ENCODE measurements at places on chromosomes 12 and 14.

DNA sequence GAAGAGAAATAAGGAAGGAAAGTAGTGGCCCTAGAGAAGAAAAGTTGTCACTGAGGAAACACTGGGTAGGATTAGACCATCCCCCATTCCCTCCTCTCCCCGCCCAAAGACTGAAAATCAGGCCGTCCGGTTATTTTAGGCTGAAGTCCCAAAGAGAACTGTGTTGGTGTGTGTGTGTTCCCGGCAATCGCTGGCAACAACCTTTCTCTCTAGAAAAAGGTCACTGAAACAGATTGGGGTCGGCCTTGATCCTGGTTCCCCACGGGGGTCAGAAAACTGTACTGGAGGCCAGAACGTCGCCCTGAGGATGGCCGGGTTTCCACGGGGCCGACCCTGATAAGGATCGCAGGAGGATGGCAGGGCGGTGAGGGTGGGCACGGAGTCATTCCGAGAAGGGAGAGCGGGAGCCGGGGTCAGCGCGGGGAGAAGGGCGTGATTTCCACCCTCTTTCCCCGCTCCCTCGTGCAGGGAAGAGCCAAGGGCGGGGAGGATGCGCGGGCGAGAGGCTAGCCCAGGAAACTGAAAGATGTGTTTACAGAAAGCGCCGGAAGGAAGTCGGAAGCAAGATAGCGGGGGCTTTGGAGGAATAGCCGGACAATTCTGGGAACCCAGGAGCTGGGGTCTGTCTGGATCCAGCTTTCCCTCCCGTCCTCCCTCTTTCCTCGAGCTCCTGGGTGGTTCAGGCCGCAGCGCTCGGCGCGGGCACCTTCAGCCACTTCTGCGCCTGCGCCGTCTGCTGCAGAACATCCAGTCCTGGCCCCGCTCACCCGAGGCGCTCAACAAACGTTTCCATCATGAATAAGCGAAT is 25.3 kb upstream of the SPTLC2 start:
- peak; percentile 77 for DNase-seq

GRCh38 chr14:49615776-49616175 is 4.7 kb downstream of the RPL36AL start:
- DNase-seq: no peak

- no peak for DNase-seq
Measured at GRCh38 chr14:92635031-92635430, 113.4 kb downstream of the LGMN start.

- peak; percentile 47 for DNase-seq
Measured at GRCh38 chr14:24289649-24290280, 9.8 kb downstream of the DHRS1 start.

DNA sequence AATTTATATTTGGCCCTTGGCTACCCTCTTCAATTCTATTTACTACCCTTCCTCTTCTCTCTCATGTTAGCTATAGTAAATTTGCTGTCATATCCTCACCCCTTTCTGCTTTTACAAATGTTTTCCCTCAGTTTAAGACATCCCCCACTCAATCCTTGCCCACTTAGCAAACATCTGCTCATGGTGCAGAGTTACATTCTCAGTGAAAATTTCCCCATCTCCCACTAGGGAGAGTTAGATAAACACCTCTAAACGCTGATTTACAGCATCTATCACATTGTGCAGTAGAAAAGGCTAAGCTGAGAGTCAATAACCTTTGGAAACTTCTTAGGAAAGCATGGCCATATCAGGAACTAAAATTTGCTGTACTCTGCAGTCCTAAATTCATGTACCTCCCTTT is 69.0 kb downstream of the DENND5B start:
- no peak for DNase-seq

GRCh38 chr12:41512497-41512896 is 324.4 kb downstream of the PDZRN4 start:
- DNase-seq: no peak

DNA sequence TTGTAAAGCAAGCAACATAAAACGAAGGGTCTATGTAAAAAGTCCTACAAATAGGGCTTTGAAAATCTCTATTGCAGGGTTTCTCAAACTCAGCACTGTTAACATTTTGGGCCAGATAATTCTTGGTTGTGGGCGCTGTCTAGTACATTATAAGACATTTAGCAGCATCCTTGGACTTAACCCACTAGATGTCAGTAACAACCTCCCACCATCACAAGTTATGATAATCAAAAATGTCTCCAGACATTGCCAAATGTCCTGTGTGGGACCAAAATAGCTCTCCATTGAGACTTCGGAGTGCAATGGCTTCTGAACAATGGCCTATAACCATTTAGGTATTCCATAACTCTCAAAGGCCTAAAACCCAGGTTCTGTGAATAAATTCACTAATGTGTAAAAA is 22.9 kb upstream of the DHRS7 start:
- peak; percentile 56 for DNase-seq

Measured in common myeloid progenitor, CD34-positive (primary cell).